Caco-2 (cell line): ENCODE measurements at places on chromosomes 4 and X. TPM values are rescaled to one million over a fixed set of nuclear protein-coding genes. Genes with fewer than 3 reads are reported as not detected.

The VCX3B gene
- not detected in 2 replicates for total RNA-seq

- H3K4me3 ChIP-seq = no peak overlapping the region
- no peaks in the 10 kb centered on the region for H3K27me3 ChIP-seq
- no peak for DNase-seq
- H3K36me3 ChIP-seq = no peaks in the 10 kb centered on the region; the same call in 1 of the 2 replicates
- peaks cover 14% of the 10 kb centered on the region for H3K4me1 ChIP-seq
Observed at GRCh38 chr4:26433556-26433955, 56.7 kb downstream of the CCKAR start.

DNA sequence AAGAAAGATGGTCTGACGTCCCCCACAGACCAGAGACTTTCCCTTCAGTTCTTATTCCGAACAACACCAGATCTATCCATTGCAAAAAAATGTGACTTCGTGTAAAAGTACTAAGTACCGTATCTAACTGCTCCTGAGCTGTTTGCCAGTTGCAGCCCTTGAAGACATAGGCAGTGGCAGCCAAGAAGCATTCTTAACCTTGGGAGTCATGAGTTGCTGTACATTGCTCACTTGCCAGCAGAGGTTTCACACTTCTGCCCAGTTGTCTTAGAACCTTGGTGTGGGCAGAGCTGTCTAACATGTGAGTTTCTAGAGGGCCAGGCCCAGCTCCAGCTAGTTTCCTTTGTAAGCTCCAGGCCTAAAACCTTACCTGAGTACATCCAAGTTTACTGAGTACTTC is 10.5 kb upstream of the CHRDL1 start:
- H3K36me3 ChIP-seq = no peaks in the 10 kb centered on the region
- no peak overlapping the region for H3K4me3 ChIP-seq
- H3K27ac ChIP-seq = no peak overlapping the region
- no peaks in the 10 kb centered on the region for H3K4me1 ChIP-seq

DNA sequence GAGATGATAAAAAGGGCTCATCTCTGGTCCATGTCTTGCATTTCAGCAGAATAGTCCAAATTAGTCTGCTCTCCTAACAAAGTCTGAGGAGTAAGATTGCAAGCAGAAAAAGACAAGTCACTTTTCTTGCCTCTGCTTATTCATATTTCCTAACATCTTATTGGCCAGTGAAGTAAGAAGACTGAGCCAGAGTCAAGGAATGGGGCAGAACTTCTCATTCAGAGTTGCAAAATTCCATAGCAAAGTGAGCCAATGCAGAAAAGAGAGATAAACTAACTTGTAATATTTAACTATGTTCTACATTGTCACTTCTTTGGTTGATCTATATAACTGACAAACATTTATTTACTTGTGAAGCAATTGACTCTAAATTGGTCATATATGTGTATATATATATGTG is 2304.0 kb downstream of the ARAP2 start:
- H3K36me3 ChIP-seq = no peaks in the 10 kb centered on the region
- no peak overlapping the region for H3K4me3 ChIP-seq
- H3K27ac ChIP-seq = no peak overlapping the region
- DNase-seq = no peak
- H3K4me1 ChIP-seq = no peaks in the 10 kb centered on the region

The ANKRD37 gene
- total RNA-seq = 2.4 and 3.6 TPM in 2 replicates

- no peak overlapping the region for H3K4me3 ChIP-seq
- no peaks in the 10 kb centered on the region for H3K4me1 ChIP-seq
- no peaks in the 10 kb centered on the region for H3K27me3 ChIP-seq
- no peak for DNase-seq
- no peak overlapping the region for H3K27ac ChIP-seq
- no peaks in the 10 kb centered on the region for H3K36me3 ChIP-seq
Observed at GRCh38 chr4:100063355-100063754, 113.3 kb upstream of the H2AZ1 start.
